AG04450 (cell line): ENCODE measurements at places on chromosomes 16 and 17.

DNA sequence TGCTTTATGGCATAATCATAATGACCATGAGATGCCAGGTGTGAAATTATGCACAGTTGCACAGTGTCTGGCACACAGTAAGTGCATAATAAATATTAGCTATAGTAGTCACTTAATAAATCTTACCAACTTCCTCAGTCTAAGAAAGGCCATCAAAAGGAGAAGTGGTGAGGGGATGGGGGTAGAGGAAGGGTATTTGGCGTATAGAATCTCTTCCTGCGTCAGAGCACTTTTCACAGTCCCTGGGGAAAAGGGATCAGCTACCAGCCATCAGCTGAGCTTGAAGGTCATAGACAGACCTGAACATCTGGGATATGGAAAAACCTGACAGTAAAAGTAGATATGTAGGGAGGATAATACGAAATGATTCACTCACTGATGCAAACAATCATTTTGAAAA is 5.8 kb downstream of the CRHR1 start:
- no peak for DNase-seq

GRCh38 chr17:59361386-59361785 is 29.9 kb downstream of the YPEL2 start:
- no peak for DNase-seq

DNA sequence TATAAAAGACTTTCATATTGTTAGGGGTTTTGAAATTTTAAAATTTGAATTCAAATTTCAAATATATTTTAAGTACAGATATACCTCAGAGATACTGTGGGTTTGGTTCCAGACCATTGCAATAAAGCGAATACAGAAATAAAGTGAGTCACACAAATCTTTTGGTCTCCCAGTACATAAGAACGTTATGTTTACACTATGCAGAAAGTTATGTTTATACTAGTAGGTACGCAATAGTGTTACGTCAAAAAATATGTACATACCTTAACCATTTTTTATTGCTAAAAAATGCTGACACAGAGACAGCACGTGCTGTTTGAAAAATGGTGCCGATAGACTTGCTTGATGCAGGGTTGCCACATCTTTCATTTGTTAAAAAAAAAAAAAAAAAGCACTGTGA is 19.7 kb downstream of the NUP88 start:
- no peak for DNase-seq

DNA sequence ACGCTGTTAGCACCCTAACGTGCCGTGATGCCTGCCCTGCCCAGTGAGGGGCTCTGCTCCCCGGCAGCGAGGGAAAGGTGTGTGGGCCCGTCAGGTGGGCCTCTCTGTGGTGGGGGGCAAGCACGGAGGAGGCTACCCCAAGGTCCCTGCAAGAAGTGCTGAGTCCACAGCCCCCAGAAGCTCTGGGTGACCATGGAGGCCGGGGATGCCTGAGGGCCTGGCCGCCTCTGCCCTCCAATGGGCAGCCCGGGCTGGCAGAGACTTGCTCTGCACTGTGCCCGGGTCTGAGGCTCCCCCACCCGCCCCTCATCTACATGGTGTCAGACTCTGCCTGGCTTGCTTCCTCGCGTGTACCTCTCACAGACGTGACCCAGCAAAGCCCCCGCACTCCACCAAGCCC is 12.2 kb downstream of the SLC38A10 start:
- no peak for DNase-seq

GRCh38 chr17:76972046-76972641 is 103.9 kb downstream of the MGAT5B start:
- DNase-seq = no peak
